ENCODE measurements at places on chromosomes 16 and 17.

DNA sequence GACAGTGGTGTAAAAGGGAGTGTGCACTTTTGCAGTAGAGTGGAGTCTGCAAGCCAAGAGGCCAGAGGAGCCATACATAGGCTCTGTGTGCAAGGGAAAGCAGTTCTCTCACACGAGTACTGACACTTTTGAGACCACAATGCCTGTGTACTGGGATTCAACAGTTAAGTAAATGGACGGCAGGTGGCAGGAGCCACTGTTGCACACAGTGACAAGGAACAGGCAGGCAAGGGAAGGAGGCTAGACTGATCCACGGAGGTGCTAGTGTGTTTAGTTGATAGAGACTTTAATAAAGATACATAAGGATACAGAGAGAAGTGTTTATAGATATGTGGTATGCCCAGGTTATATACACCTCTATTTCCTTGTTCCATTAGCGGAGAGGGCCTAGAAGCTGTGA lies 67.0 kb downstream of the MPRIP start:
- DNase-seq = no peak

- no peak for DNase-seq
These were observed 17.2 kb downstream of the ADAM11 start for GRCh38 chr17:44775838-44776621.

DNA sequence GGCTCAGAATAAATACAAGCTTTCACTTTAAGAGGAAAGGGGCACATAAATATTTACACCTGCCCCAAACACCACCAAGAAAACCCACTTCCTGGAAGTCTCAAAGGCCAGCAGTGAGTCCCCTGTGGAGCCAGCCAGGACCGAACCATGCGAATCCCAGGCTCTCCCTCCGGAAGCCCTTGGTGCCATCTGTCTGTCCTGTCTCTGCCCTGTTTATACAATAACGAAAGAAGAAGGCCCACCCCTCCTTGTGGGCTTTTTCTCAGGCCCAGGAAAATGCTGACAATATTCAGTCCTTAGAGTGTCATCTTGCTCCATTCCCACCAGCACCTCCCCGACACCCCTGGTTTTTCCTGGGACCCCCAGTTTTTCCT lies 3.6 kb upstream of the SLC6A4 start:
- no peak for DNase-seq

DNA sequence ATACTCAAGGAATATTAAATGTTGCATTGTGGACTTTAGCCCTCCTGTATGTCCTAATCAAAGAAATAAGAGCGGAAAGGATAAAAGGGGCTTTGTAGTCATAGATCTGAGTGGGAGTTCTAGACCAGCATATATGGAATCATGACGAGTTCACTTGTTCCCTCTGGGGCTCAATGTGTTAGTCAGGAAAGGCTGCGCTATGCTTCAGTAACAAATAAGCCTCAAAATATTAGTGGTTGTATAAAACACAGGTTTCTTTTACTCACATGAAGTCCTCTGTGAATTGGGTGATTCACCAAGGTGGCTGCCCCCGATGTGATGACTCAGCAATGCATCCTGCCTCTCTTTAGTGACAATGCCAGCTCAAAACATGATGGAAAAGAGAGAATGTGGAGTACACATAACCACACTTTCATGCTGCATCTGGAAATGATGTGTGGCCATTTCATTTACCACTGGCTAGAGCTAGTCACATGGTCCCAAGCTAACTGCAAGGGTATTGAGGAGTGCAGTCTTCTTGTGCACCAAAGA lies 63.3 kb upstream of the IRX5 start:
- DNase-seq = no peak

DNA sequence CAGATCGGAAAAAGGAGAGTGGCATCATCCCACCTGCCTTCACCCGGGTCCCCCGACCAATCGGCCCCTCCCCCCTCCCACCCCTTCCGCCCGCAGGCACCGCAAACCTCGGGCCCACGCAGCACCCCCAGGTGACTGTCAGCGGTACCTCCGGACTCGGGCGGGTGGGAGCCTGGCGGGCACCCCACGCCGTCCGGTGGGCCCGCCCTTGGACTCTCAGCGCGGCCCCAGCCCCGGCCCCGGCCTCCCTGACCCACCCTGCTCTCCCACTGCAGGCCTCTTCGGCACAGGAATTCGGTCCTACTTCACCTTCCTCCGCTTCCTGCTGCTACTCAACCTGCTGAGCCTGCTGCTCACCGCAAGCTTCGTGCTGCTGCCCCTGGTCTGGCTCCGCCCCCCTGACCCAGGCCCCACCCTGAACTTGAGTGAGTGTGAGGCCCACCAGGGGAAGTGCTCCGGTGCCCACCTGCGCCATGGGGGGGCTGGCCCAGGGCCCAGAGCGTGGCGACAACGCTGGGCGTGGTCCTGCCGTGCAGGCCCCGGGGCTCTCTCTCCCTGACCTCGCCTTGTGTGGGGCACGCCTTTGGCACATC lies 1.6 kb downstream of the TMC8 start:
- no peak for DNase-seq

- DNase-seq = no peak
These were observed 236.4 kb downstream of the HS3ST3A1 start for GRCh38 chr17:13365331-13365730.

DNA sequence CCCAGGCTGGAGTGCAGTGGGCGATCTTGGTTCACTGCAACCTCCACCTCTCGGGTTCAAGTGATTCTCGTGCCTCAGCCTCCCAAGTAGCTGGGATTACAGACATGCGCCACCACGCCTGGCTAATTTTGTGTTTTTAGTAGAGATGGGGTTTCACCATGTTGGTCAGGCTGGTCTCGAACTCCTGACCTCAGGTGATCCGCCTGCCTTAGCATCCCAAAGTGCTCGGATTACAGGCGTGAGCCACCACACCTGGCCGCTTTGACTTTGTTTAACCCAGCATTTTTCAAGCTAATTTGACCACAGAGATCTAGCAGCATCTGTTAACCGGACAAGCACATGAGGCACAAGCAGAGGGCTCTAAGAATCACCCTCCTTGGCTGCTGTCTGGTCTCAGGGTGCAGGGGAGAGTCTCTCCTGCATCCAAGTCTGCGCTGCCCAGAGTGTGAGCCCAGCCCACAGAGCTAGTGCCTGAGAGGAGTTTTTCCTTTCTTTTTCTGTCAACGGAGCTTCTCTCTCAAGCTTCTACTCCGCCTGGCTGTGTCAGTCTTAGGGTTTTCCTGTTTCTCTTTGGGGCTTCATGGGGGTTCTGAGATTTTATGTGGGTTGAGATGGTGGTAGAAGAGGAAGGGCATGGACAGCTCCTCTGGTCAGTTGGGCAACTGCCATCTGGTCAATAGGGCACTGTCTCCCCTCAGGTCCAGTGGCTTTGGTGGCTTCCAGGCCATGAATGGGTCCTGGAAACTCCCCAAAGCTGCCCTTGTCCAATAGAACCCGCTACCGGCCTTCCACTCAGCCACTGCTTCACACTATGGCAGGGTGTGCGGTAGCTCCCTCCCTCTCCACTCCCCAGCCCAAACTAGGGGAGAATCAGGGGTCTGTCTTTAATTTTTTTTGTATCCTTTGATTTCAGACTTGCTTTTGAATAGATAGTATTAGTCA lies 59.6 kb downstream of the TNFRSF13B start:
- DNase-seq = no peak

GRCh38 chr17:81656118-81656743 lies at the start of gene PDE6G:
Gene PDE6G (minus strand): TSS chr17:81656542. CDS start chr17:81653305, 3,237 bp downstream.
- no peak for DNase-seq

- no peak for DNase-seq
These were observed 282.9 kb downstream of the SOX9 start for GRCh38 chr17:72403713-72404209.

- DNase-seq = no peak
These were observed 189.7 kb downstream of the CHD9NB start for GRCh38 chr16:52863000-52863399.

DNA sequence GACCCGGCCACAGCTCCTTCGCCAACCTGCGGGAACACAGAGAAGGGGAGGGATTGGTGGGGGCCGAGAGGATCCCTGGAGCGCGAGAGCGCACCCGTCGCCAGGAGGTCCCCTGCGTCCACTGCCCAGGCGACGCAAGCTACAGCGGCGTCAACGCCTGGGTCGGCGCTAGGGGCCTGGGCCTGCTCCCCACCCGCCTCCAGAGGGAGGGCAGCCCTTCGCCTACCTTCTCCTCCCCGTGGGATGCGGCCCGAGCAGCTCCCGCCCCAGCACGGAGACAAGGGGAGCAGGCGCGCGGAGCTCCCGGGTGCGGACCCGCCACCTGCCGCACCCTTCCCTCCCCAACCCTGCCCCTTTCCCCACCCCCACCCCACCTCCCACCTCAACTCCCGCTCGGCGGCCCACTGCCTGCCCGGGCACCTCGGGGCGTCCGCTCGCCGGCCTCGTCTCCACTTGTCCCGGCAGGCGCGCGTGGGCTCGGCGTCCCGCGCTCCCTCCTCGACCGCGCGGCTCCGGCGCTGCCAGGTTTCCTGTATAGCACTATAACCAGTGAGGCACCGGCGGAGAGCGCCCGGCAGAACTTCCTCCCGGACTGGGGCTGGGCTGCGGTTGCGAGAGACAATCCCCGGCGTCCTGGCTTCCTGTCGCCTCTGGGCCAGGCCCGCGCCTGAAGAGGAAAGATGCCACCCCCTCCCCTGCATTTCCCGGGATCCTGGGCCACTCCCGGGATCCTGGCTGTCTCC lies 119.1 kb upstream of the SMURF2 start:
- DNase-seq = no peak

- DNase-seq = no peak
These were observed 134.4 kb upstream of the NLRP1 start for GRCh38 chr17:5718726-5719125.

GRCh38 chr17:81682565-81683207 lies 911 bp downstream of the ARL16 start:
- no peak for DNase-seq

DNA sequence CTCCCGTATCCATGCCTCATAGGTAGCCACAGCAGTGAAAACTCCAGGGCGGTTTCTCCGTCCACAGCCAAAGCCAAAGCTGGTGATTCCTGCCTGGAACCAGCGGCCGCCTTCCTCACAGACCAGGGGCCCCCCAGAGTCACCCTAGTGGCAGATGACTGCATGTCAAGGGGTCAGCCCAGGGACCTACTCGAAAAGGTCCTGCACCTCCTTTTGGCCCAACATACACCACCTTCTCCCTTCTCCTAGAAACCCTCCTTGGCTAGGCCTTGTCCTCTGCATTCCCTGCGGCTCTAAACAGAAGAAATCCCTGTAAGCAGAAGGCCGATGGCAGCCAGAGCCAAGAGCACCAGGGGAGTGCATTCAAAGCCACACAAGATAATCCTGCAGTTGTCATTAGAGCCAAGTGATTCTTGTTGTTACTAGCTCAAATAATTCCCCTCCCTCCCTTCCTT lies 6.1 kb downstream of the PRSS36 start:
- no peak for DNase-seq

DNA sequence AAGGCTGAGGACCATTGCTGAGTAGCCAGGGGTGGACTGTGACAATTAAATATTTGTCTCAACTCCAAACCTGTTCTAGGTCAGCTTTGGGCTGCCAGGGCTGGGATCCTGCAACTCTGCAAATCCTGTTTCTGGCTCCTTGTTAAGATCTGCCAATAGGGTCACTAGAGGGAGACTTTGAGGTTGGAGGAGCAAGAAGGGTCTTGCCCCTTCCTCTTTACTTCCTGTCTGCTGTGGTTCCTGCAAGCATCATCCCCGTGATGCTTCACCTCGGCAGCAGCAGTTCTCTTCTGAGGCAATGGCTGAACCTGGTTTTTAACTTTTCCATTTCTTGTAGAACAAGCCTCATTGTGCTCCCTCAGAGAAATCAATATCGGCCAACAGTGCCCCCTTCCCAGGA lies 124.6 kb downstream of the IRX5 start:
- no peak for DNase-seq

- DNase-seq = no peak
These were observed 381 bp downstream of the CTNS start for GRCh38 chr17:3636908-3637373.

DNA sequence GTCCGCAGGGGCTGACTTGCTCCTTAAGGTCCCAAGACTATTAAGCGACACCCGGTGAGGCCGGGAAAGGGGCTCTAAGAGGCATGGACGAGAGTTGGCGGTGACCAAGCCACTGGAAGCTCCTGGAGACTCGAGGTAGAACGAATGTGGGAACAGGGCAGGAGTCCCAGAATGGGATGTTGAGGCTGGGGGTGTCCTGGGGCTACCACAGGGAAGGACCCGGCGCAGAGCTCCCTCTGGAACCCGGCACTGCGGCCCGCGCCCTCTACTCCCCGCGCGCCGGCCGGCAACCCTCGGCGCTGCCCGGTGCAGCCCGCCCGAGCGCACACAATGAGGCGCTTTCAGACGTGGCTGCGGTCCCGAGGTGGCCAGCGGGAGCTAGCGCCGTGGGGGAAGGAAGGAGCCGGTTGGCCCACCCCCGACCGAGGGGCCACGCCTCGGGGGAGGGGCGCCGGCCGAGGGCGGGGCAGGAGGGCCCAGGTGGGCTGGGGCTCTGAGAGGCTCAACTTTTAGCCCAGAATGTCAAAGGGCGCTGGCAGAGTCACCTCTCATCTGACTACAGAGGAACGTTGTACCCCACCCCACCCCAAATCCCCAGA lies at the start of gene CHST6:
Gene CHST6, minus strand, starts transcription at position 366 of the 599 bp plus-strand sequence. CDS start 15,613 bp downstream, outside the sequence.
- DNase-seq = no peak

- no peak for DNase-seq
These were observed 52.7 kb upstream of the TNRC6C start for GRCh38 chr17:77905766-77906165.

GRCh38 chr17:61700252-61700651 lies 109.2 kb upstream of the NACA2 start:
- DNase-seq = no peak

DNA sequence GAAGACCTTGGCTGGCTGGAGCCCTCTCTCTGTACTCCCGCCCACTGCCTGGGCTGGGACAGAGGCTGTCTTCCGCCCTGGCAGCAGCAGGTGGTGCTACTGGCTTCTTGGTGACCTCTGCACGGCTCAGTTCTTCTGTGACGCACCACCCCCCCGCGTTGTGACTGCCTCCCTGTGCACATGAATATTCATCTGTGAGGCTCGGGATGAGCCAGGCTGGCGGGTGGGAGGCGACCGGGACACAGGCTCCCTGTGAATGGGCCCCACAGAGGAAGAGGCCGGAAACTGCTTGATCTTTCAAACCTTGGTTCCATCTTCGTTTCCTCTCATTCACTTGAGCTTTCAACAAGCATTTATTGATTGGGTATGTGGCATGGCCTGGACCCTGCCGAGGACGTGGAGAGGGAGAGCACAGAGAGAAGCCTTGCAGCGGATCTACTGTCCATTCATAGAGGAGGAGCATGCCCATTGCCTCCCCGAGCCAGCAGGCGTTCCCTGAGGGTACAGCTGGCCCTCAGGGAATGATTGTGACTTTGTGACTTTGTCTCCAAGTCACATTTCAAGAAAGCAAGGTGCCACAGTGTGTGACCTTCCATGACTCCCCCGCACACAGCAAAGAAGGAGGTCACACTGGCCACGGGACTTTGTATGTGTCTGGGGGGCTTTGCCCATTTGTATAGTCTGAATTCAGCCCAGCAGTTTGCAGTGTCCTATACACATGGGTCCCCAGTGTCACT lies 45.0 kb downstream of the B9D1 start:
- DNase-seq = no peak

- DNase-seq = no peak
These were observed 624.3 kb upstream of the SOX9 start for GRCh38 chr17:71496552-71496951.

GRCh38 chr16:89190150-89190958 lies 10.0 kb downstream of the SLC22A31 start:
- DNase-seq = no peak
